Upper lobe of left lung (tissue), 6 donors: ENCODE measurements at places on chromosomes 6 and 20. TPM values are rescaled to one million over a fixed set of nuclear protein-coding genes. Genes with fewer than 3 reads are reported as not detected.

DNA sequence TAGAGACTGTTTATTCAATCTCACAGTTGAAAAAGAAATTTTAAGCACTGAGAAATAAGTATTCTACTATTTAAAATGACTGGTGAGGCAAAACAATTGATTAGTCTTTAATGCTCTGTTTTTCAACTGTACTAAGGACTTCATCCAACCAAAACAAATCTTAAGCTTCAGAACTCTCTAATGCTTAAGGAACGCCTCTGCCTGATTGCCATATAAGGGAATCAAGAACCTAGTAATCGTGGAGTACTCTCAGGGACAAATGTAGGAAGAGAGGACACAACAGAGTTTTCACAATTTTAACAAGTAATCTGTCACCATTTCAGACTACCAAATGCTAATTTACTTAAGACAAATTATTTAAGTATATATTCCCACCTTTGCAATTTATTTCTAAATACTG lies 16.1 kb downstream of the FBXO30 start:
- H3K36me3 ChIP-seq = peaks cover 20% of the 10 kb centered on the region
- H3K27ac ChIP-seq = no peak overlapping the region
- H3K27me3 ChIP-seq = no peaks in the 10 kb centered on the region
- no peak overlapping the region for H3K4me3 ChIP-seq

GRCh38 chr20:17856024-17856564 lies 112.5 kb downstream of the SNX5 start:
- H3K4me1 ChIP-seq = peaks cover 8% of the 10 kb centered on the region
- no peak overlapping the region for H3K4me3 ChIP-seq
- no peaks in the 10 kb centered on the region for H3K27me3 ChIP-seq
- no peak for DNase-seq
- no peak overlapping the region for H3K27ac ChIP-seq

SYCP2 gene
- 2.0 TPM for total RNA-seq

DNA sequence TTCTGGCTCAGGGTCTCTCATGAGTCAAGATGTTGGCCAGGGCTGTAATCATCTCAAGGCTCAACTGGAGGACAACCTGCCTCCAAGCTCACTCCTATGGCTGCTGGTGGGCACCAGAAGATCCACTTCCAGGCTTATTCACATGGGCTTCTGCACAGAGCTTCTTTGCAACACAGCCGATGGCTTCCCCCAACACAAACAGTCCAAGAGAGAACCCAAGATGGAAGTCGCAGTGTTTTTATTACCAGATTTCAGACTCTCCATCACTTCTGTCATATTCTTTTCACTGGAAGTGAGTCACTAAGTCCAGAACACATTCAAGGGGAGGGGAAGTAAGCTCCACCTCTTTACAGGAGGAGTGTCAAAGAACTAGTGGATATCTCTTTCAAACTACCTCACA lies 75.5 kb downstream of the CD164 start:
- no peaks in the 10 kb centered on the region for H3K4me1 ChIP-seq
- H3K27me3 ChIP-seq = no peaks in the 10 kb centered on the region
- no peak overlapping the region for H3K27ac ChIP-seq

DNA sequence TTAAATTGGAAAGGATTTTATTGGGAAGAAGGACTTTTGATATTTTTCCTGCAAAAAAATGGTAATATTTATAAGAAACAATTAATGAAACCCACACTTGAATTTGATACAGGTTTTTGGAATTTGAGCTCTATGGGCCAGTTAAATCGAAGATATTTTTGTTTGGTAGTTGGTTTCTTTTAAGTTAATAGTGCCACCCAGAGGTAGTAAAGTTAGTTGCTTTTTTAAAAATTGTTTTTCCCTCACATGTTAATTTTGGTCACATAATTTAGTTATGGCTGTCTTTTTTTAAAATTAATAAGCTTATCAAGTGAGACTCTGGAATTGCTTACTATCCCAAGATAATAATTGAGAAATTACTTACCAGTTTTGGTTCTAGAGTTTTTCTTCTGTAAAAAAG lies 7.1 kb downstream of the PRIM2 start:
- H3K27me3 ChIP-seq = no peaks in the 10 kb centered on the region
- peaks cover 32% of the 10 kb centered on the region for H3K36me3 ChIP-seq
- no peak for DNase-seq
- no peaks in the 10 kb centered on the region for H3K4me1 ChIP-seq

DNA sequence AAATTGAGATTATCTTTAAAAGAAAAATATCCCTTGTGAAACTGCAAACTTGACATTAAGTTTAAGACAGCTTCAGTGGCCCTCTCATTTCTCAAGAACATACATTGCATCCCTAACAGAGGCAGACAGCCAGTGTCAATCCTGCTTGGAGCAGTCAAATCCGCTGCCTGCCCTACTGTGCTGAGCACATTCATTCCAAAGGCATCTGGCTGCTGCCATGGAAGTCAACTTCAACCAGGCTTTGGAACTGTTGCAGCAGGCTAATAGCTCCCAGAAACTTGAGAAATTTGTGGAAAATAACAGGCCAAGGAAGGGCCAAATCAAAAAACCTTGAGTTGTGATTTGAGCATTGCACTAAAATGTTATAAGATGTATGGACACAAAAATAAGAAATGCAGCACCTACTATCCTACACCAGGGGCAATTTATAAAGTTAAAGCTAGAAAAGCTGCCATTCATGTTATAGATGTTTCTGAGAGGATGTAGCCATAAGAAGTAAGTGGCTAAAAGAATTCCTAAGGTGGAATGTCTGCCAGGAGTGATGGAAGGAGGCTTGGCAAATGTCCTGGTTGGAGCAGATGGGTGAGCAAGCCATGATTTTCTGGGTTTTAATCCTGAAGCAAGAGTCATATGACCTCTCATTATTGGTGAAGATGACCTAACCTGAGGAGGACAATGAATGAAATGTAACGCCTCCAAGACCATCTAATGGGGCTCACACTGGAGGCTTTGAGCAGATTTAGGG lies 31.4 kb upstream of the HAO1 start:
- no peaks in the 10 kb centered on the region for H3K27me3 ChIP-seq
- H3K36me3 ChIP-seq = no peaks in the 10 kb centered on the region
- no peak for DNase-seq

DNA sequence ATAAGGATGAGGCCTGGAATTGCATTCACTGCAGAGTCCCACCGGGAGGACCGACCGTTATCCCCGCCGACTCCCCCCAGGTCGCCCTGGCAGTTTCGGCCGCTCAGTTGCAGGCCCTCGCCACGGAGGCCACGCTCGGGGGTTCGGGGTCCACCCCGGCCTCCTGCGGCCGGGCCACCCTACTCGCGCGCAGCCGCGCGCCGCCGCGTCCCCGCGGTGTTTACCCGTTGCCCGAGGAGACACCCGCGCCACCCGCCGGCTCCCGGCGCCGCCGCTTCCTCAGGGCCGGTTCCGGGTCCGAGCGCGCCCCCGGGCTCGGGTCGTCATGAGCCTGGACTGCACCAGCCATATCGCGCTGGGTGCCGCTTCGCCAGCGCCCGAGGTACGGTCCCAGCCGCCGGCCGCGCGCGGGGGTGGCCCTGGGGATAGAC lies at the start of gene CCDC170:
TSS of gene CCDC170 (plus strand) at position 214 of the 431 bp plus-strand sequence. CDS start at position 326, 112 bp downstream.
- no peaks in the 10 kb centered on the region for H3K27me3 ChIP-seq
- H3K36me3 ChIP-seq = no peaks in the 10 kb centered on the region
- peak within 1 kb of the TSS; percentile 62 for H3K4me3 ChIP-seq

NRN1 gene
- 4.4 TPM for total RNA-seq

BPIFB1 gene
- 19.5 TPM for total RNA-seq

GRCh38 chr6:24494821-24495795 lies at the start of gene ALDH5A1:
ALDH5A1 (plus strand) TSS chr6:24494969; CDS start chr6:24494997, 28 bp downstream.
- peak within 1 kb of the TSS; percentile 88 for H3K27ac ChIP-seq
- H3K27me3 ChIP-seq = no peaks in the 10 kb centered on the region
- peaks cover 12% of the 10 kb centered on the region for H3K4me1 ChIP-seq
- no peaks in the 10 kb centered on the region for H3K36me3 ChIP-seq

GRCh38 chr6:9197726-9198125 lies 762.4 kb upstream of the SLC35B3 start:
- DNase-seq = no peak
- H3K36me3 ChIP-seq = no peaks in the 10 kb centered on the region
- H3K27ac ChIP-seq = no peak overlapping the region
- no peak overlapping the region for H3K4me3 ChIP-seq
- no peaks in the 10 kb centered on the region for H3K4me1 ChIP-seq

- no peaks in the 10 kb centered on the region for H3K36me3 ChIP-seq
- H3K4me1 ChIP-seq = no peaks in the 10 kb centered on the region
- DNase-seq = no peak
- H3K27ac ChIP-seq = no peak overlapping the region
- H3K4me3 ChIP-seq = no peak overlapping the region
These were observed 322.1 kb downstream of the RNGTT start for GRCh38 chr6:88641178-88641903.

POLR1H gene
- 18.9 TPM for total RNA-seq

MLN gene
- not detected for total RNA-seq

MOG gene
- total RNA-seq = not detected

WFDC10B gene
- total RNA-seq = 1.3 TPM

GRCh38 chr6:40794586-40794985 lies 207.4 kb upstream of the LRFN2 start:
- H3K4me3 ChIP-seq = no peak overlapping the region
- no peak overlapping the region for H3K27ac ChIP-seq
- H3K4me1 ChIP-seq = peaks cover 1% of the 10 kb centered on the region
- no peaks in the 10 kb centered on the region for H3K36me3 ChIP-seq
- no peaks in the 10 kb centered on the region for H3K27me3 ChIP-seq

- H3K4me1 ChIP-seq = no peaks in the 10 kb centered on the region
- no peak overlapping the region for H3K27ac ChIP-seq
- H3K36me3 ChIP-seq = no peaks in the 10 kb centered on the region
These were observed 178.3 kb downstream of the CARMIL1 start for GRCh38 chr6:25457516-25457915.

DNA sequence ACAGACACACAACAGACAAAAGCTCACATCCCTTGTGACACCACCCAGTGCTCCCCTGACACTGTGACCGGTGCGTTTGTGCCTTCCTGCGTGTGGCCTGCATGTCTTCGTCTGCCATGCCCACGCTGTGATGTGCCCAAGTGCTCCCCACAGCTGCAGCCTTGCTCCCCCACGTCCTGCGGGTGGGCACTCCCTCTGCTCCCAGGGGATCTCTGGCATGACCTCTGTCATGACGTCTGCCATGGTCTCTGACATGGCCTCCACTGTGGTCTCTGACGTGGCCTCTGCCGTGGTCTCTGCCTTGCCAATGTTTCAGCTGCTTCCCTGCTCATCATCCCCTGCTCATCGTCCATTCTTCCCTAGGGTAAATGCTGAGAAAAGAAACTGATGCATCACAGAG lies 200.9 kb downstream of the DLL1 start:
- H3K27ac ChIP-seq = no peak overlapping the region
- H3K4me1 ChIP-seq = no peaks in the 10 kb centered on the region
- H3K36me3 ChIP-seq = no peaks in the 10 kb centered on the region
- DNase-seq = no peak
- no peak overlapping the region for H3K4me3 ChIP-seq

DNA sequence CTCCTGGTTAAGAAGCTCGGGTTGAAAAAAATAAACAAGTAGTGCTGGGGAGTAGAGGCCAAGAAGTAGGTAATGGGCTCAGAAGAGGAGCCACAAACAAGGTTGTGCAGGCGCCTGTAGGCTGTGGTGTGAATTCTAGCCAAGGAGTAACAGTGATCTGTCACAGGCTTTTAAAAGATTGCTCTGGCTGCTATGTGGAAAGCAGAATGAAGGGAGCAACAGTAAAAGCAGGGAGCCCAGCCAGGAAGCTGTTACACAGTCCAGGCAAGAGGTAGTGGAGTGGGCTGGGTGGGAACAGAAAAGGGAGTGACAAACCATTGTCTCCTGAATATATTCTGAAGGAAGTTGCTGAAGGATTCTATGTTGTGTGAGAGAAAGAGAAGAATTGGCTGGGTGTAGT lies 2.0 kb downstream of the HFE start:
- H3K27ac ChIP-seq = no peak overlapping the region
- no peaks in the 10 kb centered on the region for H3K27me3 ChIP-seq
- peaks cover 16% of the 10 kb centered on the region for H3K4me1 ChIP-seq

- H3K4me3 ChIP-seq = no peak overlapping the region
- DNase-seq = no peak
- H3K27ac ChIP-seq = no peak overlapping the region
- no peaks in the 10 kb centered on the region for H3K27me3 ChIP-seq
These were observed 676.2 kb downstream of the HDGFL1 start for GRCh38 chr6:23245572-23245971.

ZNF391 gene
- 5.8 TPM for total RNA-seq

GRCh38 chr6:62670490-62671223 lies 384.6 kb upstream of the KHDRBS2 start:
- no peaks in the 10 kb centered on the region for H3K27me3 ChIP-seq
- H3K27ac ChIP-seq = no peak overlapping the region
- no peaks in the 10 kb centered on the region for H3K4me1 ChIP-seq
- H3K4me3 ChIP-seq = no peak overlapping the region
- no peak for DNase-seq
- H3K36me3 ChIP-seq = no peaks in the 10 kb centered on the region

GRCh38 chr6:167134448-167135328 lies 11.8 kb downstream of the CCR6 start:
- H3K36me3 ChIP-seq = no peaks in the 10 kb centered on the region
- no peak overlapping the region for H3K27ac ChIP-seq
- H3K4me3 ChIP-seq = no peak overlapping the region
- no peaks in the 10 kb centered on the region for H3K27me3 ChIP-seq
- no peak for DNase-seq

GRCh38 chr20:59577037-59577808 lies 27.1 kb upstream of the PHACTR3 start:
- H3K27ac ChIP-seq = no peak overlapping the region
- no peaks in the 10 kb centered on the region for H3K27me3 ChIP-seq
- H3K4me1 ChIP-seq = no peaks in the 10 kb centered on the region
- peak overlapping the region; percentile 25 for H3K4me3 ChIP-seq

DNA sequence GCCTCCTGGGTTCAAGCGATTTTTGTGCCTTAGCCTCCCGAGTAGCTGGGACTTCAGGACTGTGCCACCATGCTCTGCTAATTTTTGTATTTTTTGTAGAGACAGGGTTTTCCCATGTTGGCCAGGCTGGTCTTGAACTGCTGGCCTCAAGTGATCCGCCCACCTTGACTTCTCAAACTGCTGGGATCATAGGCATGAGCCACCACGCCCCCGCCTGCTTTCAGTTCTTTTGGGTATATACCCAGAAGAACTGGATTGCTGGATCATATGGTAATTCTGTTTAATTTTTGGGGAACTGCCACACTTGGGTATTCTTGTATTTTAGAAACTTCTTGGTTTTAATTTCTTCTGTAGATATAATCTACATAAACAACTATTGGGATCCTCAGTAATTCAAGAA lies 17.0 kb downstream of the CDS2 start:
- peak overlapping the region; percentile 39 for H3K27ac ChIP-seq
- peaks cover 44% of the 10 kb centered on the region for H3K4me1 ChIP-seq
- no peak overlapping the region for H3K4me3 ChIP-seq
- H3K27me3 ChIP-seq = no peaks in the 10 kb centered on the region

CFAP61 gene
- total RNA-seq = 3.4 TPM

DNA sequence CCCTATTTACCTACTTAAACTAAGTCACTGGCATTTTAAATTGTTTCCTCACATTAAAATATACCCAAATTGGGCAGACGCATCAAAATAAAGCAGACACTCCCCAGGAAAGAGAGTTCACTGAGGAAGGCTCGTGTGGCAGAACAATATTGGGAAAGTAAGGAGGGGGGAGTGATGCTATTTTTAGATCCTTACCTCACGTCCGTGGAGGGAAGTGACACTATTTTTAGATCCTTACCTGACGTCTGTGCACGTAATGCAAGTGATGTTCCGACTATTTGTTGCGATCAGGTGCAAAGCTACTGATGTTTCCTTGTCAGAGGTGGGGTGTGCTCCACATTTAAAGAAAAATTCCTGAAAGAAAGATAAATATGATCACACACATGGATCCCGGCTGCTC lies 699.2 kb upstream of the AGPAT4 start:
- H3K4me1 ChIP-seq = no peaks in the 10 kb centered on the region
- no peak overlapping the region for H3K4me3 ChIP-seq
- H3K27ac ChIP-seq = no peak overlapping the region
- H3K36me3 ChIP-seq = no peaks in the 10 kb centered on the region
- no peak for DNase-seq
